ENCODE measurements at places on chromosomes 13 and 19.

GRCh38 chr13:54287062-54287764 is 1258.6 kb downstream of the OLFM4 start:
- H3K4me3 ChIP-seq, result no peak overlapping the region
- no peaks in the 10 kb centered on the region for H3K27me3 ChIP-seq
- no peak overlapping the region for H3K27ac ChIP-seq

GRCh38 chr19:39195755-39196154 is 1.0 kb upstream of the NCCRP1 start:
- peaks cover 7% of the 10 kb centered on the region for H3K27me3 ChIP-seq
- no peak overlapping the region for H3K4me3 ChIP-seq
- no peak for DNase-seq
- no peak overlapping the region for H3K27ac ChIP-seq

DNA sequence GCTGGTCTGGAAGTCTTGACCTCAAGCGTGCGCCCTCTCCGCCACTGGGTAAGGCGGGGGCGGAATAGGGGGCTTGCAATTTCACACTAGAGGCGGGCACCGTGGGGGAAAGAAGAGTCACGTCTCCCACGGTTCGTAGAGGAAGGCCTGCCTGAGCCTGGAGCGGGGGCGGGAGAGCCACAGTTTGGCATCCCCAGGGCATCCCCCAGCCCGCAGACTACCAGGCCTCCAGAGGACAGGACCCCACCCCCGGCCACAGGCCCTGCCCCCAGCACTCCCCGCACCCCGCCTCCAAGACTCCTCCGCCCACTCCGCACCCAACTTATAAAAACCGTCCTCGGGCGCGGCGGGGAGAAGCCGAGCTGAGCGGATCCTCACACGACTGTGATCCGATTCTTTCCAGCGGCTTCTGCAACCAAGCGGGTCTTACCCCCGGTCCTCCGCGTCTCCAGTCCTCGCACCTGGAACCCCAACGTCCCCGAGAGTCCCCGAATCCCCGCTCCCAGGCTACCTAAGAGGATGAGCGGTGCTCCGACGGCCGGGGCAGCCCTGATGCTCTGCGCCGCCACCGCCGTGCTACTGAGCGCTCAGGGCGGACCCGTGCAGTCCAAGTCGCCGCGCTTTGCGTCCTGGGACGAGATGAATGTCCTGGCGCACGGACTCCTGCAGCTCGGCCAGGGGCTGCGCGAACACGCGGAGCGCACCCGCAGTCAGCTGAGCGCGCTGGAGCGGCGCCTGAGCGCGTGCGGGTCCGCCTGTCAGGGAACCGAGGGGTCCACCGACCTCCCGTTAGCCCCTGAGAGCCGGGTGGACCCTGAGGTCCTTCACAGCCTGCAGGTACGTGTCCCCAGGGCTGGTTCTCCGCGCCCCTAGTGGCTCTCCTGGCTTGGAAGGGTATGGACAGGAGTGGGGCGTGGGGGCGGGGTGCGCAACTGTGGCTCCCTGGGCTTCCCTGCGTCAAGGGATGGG is at the start of gene ANGPTL4:
Gene ANGPTL4, plus strand, starts transcription at position 353 of the 969 bp plus-strand sequence. Its CDS starts 167 bp downstream, at position 520.
- H3K4me3 ChIP-seq, result peak within 1 kb of the TSS; percentile 1
- DNase-seq, result peak; percentile 64
- H3K27me3 ChIP-seq, result no peaks in the 10 kb centered on the region
- no peaks in the 10 kb centered on the region for H3K36me3 ChIP-seq

GRCh38 chr19:47891923-47892666 is 6.0 kb upstream of the SULT2A1 start:
- no peaks in the 10 kb centered on the region for H3K36me3 ChIP-seq
- no peak overlapping the region for H3K4me3 ChIP-seq
- H3K27ac ChIP-seq, result peak overlapping the region; percentile 86
- peak; percentile 88 for DNase-seq
- H3K27me3 ChIP-seq, result no peaks in the 10 kb centered on the region

DNA sequence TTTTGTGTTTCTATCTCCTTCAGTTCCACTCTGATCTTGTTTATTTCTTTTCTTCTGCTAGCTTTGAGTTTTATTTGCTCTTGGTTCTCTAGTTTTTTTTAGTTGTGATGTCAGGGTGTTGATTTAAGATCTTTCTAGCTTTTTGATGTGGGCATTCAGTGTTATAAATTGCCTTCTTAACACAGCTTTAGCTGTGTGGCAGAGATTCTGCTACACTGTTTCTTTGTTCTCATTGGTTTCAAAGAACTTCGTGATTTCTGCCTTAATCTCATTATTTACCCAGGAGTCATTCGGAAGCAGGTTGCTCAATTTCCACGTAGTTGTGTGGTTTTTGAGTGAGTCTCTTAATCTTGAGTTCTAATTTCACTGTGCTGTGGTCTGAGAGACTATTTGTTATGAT is 251.7 kb upstream of the HTR2A start:
- DNase-seq, result no peak
- H3K4me1 ChIP-seq, result no peaks in the 10 kb centered on the region
- H3K36me3 ChIP-seq, result no peaks in the 10 kb centered on the region
- H3K27ac ChIP-seq, result no peak overlapping the region
- H3K4me3 ChIP-seq, result no peak overlapping the region
- peaks cover 2% of the 10 kb centered on the region for H3K27me3 ChIP-seq

DNA sequence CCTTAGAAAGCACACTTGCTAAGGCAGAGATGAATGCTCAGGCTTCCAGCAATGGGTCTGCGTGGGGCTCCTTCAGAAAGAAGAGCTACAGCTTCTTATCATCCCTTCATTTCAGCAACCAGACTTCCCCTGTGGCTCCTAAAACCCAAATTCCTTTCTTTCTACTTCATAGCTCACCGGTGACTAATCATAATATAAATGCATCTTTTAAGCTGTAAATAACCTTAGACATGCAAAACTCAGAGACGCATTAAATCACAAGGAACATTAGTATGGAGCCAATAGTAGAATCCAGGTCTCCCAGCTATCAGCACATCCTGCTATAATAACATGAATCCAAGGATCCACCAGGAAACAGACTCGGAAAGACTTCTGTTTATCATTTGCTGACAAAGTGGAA is 375.6 kb downstream of the COG6 start:
- H3K27ac ChIP-seq, result no peak overlapping the region
- H3K36me3 ChIP-seq, result no peaks in the 10 kb centered on the region
- no peak overlapping the region for H3K4me3 ChIP-seq
- H3K27me3 ChIP-seq, result no peaks in the 10 kb centered on the region

DNA sequence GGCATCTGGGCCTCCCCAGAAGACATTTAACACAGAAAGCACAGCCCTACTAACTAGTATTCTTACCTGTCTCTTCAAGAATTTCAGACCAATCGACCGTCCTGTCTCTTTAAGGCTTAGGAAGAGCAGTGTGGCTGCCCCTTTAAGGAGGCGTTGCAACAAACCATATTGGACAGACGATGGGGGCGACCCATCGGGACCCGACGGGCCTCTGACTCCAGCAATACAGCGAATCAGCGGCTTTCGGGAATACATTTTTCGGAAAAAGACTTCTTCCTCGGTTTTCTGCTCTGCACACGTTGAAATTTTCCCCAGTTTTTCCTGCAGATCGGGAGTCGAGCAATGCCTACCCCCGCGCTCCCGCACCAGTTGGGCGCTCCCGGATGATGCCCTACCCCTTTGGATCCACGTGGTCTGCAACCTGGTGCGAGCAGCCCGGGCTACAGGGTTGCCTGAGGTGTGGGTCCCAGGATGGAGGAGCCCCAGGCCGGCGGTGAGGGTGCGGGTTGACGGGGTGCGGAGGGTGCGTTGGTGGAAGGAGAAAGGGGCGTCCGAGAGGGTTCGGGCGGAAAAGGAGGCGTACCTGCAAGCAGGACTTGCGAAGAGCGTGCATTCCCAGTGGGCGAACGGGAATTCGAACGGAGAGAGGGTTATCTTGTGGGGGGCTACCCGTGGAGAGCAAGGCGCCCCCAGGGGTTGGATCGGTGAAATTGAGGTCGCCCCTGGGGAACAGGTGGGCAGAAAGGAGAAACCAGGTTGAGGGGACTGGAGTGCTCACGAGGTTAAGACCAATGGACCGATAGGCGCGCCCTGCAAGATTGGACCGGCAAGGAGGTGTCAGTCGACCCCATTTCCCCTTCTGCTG is at the start of gene POLR1G:
Gene POLR1G, plus strand, starts transcription at position 419 of the 865 bp plus-strand sequence. Its CDS starts 53 bp downstream, at position 472.
- H3K36me3 ChIP-seq, result no peaks in the 10 kb centered on the region
- peak within 1 kb of the TSS; percentile 98 for H3K4me3 ChIP-seq
- DNase-seq, result peak; percentile 95

- no peak overlapping the region for H3K27ac ChIP-seq
- H3K36me3 ChIP-seq, result no peaks in the 10 kb centered on the region
- H3K4me3 ChIP-seq, result no peak overlapping the region
- peak; percentile 71 for DNase-seq
Measured at GRCh38 chr19:51783372-51783771, 11.6 kb upstream of the FPR3 start.

GRCh38 chr19:50717026-50717723 is 2.4 kb downstream of the SHANK1 start:
- no peaks in the 10 kb centered on the region for H3K4me1 ChIP-seq
- H3K4me3 ChIP-seq, result no peak overlapping the region
- DNase-seq, result no peak
- no peak overlapping the region for H3K27ac ChIP-seq
- peaks cover 2% of the 10 kb centered on the region for H3K27me3 ChIP-seq

- no peak for DNase-seq
- H3K4me3 ChIP-seq, result no peak overlapping the region
- H3K27me3 ChIP-seq, result no peaks in the 10 kb centered on the region
Measured at GRCh38 chr13:47455626-47456025, 545.4 kb downstream of the SUCLA2 start.

- no peaks in the 10 kb centered on the region for H3K36me3 ChIP-seq
- H3K27ac ChIP-seq, result no peak overlapping the region
- H3K4me3 ChIP-seq, result no peak overlapping the region
- no peak for DNase-seq
Measured at GRCh38 chr13:100338275-100338674, 249.4 kb downstream of the PCCA start.

- no peak overlapping the region for H3K27ac ChIP-seq
- H3K4me3 ChIP-seq, result no peak overlapping the region
- H3K4me1 ChIP-seq, result no peaks in the 10 kb centered on the region
Measured at GRCh38 chr13:75514080-75514995, 23.3 kb downstream of the COMMD6 start.

DNA sequence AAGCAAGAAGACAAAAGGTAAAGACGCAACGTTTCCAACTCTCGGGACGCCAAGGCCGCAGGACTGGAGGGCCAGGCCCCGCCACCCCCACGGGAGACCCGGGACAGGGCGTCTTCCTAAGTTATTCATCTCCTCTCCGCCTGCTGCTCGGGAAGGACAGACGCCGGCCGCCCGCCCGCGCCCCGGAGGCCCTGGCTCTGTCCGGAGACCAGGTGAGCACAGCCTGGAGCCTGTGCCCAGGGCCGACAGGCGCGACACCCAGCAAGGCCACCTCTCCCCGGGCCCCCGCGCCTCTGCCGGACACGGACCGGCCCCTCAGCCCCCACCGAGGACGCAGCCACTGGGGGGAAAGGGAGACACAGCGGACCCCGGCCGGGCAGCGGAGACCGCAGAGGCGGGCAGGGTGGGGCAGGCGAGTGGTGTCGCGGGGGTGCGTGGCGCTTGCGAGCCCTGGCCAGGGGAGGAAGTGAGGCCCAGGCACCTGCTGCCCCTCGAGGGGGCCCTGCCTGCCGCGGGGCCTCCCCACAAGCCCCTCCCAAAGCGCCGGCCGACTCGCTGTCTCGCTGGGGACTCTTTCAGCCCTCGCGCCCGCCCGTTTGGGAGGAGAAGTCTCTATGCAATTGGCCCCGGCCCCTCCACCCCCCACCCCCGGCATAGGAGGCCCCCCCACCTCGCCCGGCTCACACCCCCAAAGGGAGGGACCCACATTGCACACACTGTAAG is 17.2 kb downstream of the SMIM24 start:
- no peaks in the 10 kb centered on the region for H3K36me3 ChIP-seq
- peaks cover 6% of the 10 kb centered on the region for H3K4me1 ChIP-seq
- no peak for DNase-seq
- no peak overlapping the region for H3K4me3 ChIP-seq

- no peak overlapping the region for H3K4me3 ChIP-seq
- no peaks in the 10 kb centered on the region for H3K27me3 ChIP-seq
- H3K27ac ChIP-seq, result no peak overlapping the region
- H3K4me1 ChIP-seq, result no peaks in the 10 kb centered on the region
- DNase-seq, result peak; percentile 22
- no peaks in the 10 kb centered on the region for H3K36me3 ChIP-seq
Measured at GRCh38 chr19:31906111-31906871, 439.1 kb upstream of the ZNF507 start.

- no peaks in the 10 kb centered on the region for H3K36me3 ChIP-seq
- no peak within 1 kb of the TSS for H3K27ac ChIP-seq
- H3K4me1 ChIP-seq, result no peaks in the 10 kb centered on the region
Measured at GRCh38 chr19:14835011-14835410, at the start of the genes OR7A5 and OR7C1. TSS of gene OR7A5 (minus strand) at chr19:14835185. CDS start at chr19:14828241, 6,944 bp downstream. TSS of gene OR7C1 (minus strand) at chr19:14835185. CDS start at chr19:14800136, 35,049 bp downstream.

GRCh38 chr19:34707661-34708060 is 26.4 kb upstream of the ZNF181 start:
- H3K27me3 ChIP-seq, result no peaks in the 10 kb centered on the region
- H3K36me3 ChIP-seq, result no peaks in the 10 kb centered on the region
- no peak overlapping the region for H3K27ac ChIP-seq
- no peak overlapping the region for H3K4me3 ChIP-seq
- H3K4me1 ChIP-seq, result no peaks in the 10 kb centered on the region

GRCh38 chr13:30577401-30577852 is 40.3 kb upstream of the USPL1 start:
- H3K27me3 ChIP-seq, result no peaks in the 10 kb centered on the region
- DNase-seq, result peak; percentile 36

- H3K36me3 ChIP-seq, result no peaks in the 10 kb centered on the region
- H3K27me3 ChIP-seq, result no peaks in the 10 kb centered on the region
- H3K4me3 ChIP-seq, result no peak overlapping the region
Measured at GRCh38 chr13:24053519-24054251, 106.8 kb upstream of the SPATA13 start.

- no peak overlapping the region for H3K27ac ChIP-seq
- no peaks in the 10 kb centered on the region for H3K27me3 ChIP-seq
- DNase-seq, result no peak
- no peaks in the 10 kb centered on the region for H3K4me1 ChIP-seq
- no peak overlapping the region for H3K4me3 ChIP-seq
- H3K36me3 ChIP-seq, result no peaks in the 10 kb centered on the region
Measured at GRCh38 chr13:20439261-20439660, 86.4 kb downstream of the CRYL1 start.

- H3K27ac ChIP-seq, result no peak overlapping the region
- H3K4me1 ChIP-seq, result no peaks in the 10 kb centered on the region
Measured at GRCh38 chr19:35395382-35396199, 24.7 kb downstream of the GPR42 start.

GRCh38 chr19:2039089-2039958 is 11.7 kb downstream of the MKNK2 start:
- H3K36me3 ChIP-seq, result peaks cover 11% of the 10 kb centered on the region
- H3K4me3 ChIP-seq, result no peak overlapping the region
- H3K27ac ChIP-seq, result no peak overlapping the region
- H3K4me1 ChIP-seq, result peaks cover 2% of the 10 kb centered on the region
- DNase-seq, result no peak
